CD8-positive, alpha-beta memory T cell (primary cell): ENCODE measurements at places on chromosomes 11 and 22. TPM values are rescaled to one million over a fixed set of nuclear protein-coding genes. Genes with fewer than 3 reads are reported as not detected.

Gene CDC42BPG
- 2.3 TPM for total RNA-seq

Gene TMEM45B
- 0.44 TPM for total RNA-seq

Gene MAPK8IP1
- total RNA-seq = 1.1 TPM

Gene OR5T1
- total RNA-seq = not detected

Gene OR56A1
- total RNA-seq = not detected
